ENCODE measurements at places on chromosomes 2 and 18.
A peak's percentile ranks its signal among the peaks of the same experiment; 100 is the strongest.

- DNase-seq, result peak; percentile 9
These were observed 33.2 kb downstream of the SMARCAL1 start for GRCh38 chr2:216445501-216445900.

- no peak for DNase-seq
These were observed 203.4 kb upstream of the DPP10 start for GRCh38 chr2:114238910-114239559.

DNA sequence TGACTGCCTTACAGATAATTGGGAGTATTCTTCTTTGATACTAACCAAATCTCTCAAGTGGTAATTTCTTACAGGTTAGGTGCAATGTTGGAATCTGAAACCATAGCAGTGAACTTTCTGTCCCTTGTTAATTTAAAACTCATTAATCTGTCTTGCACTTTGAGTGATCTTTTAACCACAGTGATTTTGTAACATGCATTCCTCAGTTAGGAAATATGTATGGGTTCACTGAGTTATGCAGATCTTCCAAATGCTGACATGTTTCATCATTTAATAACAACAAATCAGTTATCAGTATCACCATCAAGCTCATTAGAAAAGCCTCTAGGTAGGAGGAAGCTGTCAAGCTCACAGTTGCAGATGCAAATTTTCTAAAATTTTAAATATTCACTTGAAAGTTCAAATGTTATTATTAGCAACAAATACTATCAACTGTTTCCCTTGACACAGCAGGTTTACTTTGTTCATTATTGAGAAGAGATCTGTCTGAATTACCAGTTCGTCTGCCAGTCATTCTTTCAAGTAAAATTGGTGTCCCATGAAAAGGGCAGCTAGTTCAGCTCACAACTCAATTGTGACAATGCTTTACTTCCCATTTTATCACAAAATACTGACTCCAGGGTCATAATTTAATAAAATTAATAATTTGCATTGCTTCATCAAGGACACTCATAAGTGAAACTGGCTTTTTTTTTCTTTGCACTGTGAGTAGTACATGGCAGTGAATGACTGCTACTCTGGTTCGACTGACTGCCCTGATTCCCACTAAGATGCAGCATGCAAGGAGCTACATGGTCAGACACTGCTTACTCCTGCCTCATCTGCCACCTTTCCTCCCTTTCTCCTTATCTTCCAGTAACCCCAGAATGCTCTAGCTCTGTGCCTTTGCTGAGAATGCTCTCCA is 31.6 kb downstream of the SUCLG1 start:
- no peak for DNase-seq

DNA sequence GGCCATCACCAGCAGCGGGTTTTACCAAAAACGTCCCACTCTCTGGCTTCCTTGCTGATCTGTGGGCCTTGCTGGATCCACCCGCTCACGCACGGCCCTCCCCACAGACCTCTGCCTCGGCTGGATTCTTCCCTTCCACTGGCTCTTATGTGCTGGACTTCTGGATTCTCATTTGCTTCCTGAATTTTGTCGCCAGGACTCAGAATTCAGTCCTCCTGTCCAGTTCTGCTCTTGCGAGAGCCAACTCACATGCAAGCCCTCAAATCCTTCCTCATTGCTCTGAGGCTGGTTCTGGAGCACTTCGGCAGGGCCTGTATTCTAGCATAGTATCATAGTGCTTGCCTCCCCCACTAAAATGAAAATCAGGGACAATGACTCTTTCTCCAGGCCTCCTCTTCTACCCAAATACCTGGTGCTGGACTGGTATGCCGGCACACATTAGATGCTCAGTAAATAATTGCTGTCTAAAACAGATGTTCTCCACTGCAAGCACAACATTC is 115.5 kb downstream of the ATL2 start:
- DNase-seq, result no peak

GRCh38 chr2:229856413-229856812 is 65.4 kb downstream of the TRIP12 start:
- no peak for DNase-seq

DNA sequence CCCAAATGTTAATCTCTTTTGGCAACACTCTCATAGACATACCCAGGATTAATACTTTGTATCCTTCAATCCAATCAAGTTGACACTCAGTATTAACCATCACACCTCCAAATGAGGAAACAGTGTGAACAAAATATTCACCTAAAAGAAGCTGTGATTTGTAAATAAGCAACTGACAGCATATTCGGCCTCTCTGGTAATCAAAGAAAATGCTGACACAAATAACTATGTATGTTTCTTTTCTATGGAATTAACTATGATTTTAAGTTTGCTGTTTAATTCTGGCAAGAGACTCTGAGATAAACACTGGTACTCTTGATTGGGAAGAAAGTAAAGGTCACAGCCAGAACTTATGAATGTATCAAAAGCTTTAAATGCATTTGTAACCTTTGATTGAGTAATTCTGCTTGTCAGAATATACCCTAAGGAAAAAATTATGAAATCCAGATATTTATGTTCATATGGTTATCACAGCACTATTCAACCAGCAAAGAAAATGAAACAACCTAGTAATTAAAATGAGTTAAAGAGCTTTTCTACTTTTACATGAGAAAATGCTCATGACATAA is 3.6 kb upstream of the GYPC start:
- no peak for DNase-seq

GRCh38 chr18:36331521-36331971 is 34.0 kb downstream of the FHOD3 start:
- no peak for DNase-seq

- DNase-seq, result no peak
These were observed 437 bp downstream of the LDLRAD4 start for GRCh38 chr18:13218997-13219396.

DNA sequence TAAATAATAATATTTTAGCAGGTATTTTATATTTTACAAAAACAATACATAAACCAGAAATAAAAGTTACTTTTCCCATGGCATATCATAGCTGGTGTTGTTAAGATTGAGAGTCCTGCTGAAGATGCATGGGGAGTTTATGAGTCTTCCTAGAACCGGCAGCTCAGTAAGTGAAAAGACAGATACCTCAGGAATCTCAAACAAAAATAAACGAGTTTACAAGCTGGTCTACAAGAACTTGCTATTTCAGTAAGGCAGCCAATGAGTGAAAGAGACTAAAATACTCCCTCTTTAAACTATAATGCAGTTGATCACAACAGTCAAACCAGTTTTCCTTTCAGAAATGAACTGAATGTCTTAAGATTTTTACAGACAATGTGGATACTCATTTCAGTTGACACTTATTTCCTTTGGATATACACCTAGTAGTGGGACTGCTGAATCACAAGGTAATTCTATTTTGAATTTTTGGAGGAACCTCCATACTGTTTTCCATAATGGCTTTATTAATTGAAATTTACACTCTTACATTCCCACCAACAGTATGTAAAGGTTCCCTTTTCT is 8.9 kb downstream of the GAREM1 start:
- no peak for DNase-seq

- DNase-seq, result no peak
These were observed 40.5 kb upstream of the NABP1 start for GRCh38 chr2:191637182-191638078.

Data from brain microvascular endothelial cell (primary cell).